ENCODE measurements at places on chromosomes 13 and 19. TPM values are rescaled to one million over a fixed set of nuclear protein-coding genes. Genes with fewer than 3 reads are reported as not detected.
A peak's percentile ranks its signal among the peaks of the same experiment; 100 is the strongest.

Gene CCL25
- not detected for total RNA-seq

Gene NLRP11
- total RNA-seq, result 4.1 TPM

Gene C19orf18
- 0.11 TPM for total RNA-seq

Gene ZNF382
- 3.0 TPM for total RNA-seq

- no peak for DNase-seq
Observed at GRCh38 chr13:106752584-106753170, 184.7 kb upstream of the ARGLU1 start.

DNA sequence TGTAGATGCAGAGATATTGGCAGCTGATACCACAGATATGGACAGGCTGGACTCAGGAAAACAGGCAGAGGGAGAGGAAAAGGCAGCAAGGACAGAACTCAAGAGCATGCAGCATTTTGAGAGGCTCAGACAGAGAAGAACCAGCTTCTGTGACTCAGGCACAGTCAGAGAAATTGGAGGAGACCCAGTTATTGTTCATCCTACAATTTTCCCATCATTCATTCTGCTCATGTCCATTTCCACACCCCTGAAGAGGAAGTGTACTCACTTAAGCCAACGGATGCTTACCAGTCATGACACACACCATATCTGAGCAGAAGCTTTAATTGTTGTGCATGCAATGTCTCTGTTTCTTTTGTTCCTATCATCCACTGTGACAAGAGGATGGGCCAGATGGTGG is 359.8 kb upstream of the HTR2A start:
- peak; percentile 28 for DNase-seq

GRCh38 chr13:103523858-103524257 is 457.6 kb upstream of the SLC10A2 start:
- no peak for DNase-seq

- no peak for DNase-seq
Observed at GRCh38 chr13:83975655-83976165, 93.4 kb upstream of the SLITRK1 start.
